ENCODE measurements at places on chromosomes 4 and X.

DNA sequence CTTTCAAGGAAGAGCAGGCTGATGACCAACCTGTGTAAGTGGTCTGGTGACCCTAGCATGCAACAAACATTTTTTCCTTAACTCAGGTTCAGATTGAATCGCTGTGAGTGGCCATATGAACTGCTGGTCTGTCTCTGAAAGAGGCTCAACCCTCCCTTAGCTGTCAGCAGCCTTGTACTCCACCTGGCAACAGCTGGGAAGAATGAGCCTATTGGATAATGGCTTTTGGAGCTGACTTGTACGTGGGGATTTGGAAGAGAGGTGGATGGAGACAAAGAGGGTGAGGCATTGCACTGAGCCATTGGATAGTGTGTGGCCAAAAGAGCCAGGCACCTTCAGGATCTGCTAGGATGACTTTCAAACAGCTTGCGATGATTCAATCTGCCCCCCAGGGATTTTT is 35.7 kb upstream of the BMP15 start:
- DNase-seq = no peak

GRCh38 chr4:146790515-146790914 is 151.8 kb downstream of the POU4F2 start:
- no peak for DNase-seq

- DNase-seq = no peak
These were observed 59.2 kb upstream of the LEF1 start for GRCh38 chr4:108227923-108228322.

GRCh38 chr4:119490335-119490734 is 138.3 kb downstream of the PDE5A start:
- DNase-seq = no peak

DNA sequence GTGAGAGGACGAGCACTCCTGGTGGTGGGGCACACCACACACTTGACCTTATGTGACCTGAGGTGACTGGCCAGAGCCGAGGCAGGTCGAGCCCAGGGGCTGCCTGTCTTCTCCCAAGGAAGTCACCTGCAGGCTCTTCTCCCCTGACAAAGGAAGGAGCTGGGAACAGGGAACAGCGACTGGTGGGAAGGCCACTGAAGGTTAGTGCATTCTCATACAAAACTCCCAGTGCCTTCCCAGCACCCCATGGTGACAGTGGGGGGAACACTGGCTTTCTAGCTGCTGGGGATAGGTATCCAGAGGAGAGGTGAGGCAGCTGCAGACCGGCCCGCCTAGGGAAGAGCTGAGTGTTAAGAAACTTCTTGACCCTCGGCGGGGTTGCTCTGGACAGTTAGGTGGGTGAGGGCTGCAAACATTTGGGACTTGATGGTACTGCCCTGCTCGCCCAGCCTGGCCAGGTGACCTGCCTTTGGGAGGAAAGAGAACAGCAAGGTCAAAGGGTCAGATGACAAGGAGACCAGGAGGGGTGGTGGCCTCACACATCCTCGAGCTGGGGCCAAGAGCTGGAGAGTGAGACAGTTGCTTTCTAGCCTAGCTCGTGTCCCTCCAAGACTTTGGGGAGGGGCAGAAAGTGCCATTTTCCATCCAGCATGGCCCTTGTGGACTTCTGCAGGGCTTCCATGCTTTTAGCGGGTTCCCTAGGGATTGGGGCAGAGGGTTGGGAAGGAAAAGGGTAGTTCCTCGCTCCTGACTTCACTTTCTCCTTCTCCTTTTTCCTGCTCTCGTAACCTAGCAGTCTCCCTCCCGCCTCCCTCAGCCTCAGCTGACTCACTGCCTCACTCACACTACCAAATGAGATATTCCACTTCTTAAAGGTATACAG is 2.7 kb downstream of the NALF2 start:
- DNase-seq = no peak

DNA sequence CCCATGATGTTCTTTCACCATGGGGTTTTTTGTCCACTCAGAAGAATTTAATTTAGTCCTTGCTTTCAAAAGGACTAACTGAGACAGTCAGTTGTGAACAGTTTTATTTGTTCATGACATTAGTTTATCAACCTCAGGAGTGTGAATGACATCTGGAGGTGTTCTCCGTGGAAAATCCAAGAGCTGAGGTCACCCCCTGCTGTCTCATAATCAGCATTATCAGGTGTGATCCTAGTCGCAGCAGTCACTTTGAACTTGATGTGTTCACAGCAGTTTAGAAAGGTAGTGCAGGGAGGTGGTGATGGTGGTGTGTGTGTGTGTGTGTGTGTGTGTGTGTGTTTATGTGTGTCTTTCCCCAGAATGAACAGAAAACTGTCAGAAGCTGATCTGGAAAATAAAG is 1760.8 kb upstream of the PCDH10 start:
- DNase-seq = no peak
